ENCODE measurements at places on chromosomes 12 and 14. TPM values are rescaled to one million over a fixed set of nuclear protein-coding genes. Genes with fewer than 3 reads are reported as not detected.

ASCL1 gene
- total RNA-seq: not detected

DNA sequence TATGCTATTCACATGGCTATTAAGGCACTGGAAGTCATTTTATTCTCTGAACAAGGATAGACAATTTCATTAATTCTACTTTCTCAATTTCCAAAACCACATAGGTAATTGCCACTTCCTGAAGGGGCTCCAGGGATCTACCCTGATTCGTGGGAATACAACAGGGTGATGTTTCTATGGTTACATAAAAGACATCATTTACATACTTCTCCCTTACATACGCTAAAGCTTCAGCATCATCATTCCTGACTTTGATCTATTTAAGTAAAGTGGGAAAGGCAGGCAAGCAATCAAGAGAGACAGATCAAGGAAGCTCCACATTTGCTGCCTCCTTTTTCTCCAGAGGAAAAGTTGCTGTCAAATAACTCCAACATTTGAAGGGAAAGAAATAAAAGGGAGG lies 118.8 kb upstream of the SINHCAF start:
- DNase-seq: no peak

EPS8 gene
- total RNA-seq: 0.73 TPM

GRCh38 chr12:96176575-96176974 lies 17.6 kb upstream of the ELK3 start:
- DNase-seq: no peak

DNA sequence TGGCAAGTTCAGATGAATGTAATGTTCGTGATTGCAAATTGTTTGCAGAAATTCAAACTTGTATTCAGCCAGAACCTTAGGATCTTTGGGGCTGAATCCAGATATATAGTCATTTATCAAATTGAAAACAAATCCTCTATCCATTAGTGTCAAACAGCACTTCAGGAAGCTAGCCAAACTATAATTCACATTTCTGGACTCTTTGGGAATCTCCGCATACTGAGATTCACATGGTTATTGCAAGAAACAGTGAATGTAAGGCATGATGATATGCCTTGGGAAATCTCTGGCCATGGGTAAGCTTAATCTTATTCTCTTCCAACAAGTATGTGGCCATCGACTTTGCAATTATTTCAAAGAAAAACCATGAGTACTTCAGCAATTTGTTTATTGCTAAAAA lies 98.5 kb downstream of the KLHL28 start:
- no peak for DNase-seq

DNA sequence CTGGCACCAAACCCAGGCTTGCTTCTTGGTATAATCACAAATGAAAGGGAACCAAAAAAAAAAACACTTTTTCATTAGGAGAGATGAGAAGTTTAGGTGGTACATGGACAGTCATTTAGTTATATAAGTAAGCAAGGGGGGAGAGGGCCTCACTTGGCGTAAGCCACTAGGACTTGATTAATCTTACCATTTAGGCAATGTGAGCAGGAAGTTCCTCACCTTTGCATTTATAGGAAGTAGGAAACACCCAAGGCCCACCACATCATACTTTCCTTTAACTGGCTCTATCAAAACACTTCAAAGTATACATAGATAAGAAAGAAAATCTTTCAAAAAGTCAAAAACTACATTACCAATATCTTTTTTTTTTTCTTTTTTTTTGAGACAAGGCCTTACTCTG lies 6.7 kb upstream of the RPS6KA5 start:
- peak; percentile 25 for DNase-seq

DNA sequence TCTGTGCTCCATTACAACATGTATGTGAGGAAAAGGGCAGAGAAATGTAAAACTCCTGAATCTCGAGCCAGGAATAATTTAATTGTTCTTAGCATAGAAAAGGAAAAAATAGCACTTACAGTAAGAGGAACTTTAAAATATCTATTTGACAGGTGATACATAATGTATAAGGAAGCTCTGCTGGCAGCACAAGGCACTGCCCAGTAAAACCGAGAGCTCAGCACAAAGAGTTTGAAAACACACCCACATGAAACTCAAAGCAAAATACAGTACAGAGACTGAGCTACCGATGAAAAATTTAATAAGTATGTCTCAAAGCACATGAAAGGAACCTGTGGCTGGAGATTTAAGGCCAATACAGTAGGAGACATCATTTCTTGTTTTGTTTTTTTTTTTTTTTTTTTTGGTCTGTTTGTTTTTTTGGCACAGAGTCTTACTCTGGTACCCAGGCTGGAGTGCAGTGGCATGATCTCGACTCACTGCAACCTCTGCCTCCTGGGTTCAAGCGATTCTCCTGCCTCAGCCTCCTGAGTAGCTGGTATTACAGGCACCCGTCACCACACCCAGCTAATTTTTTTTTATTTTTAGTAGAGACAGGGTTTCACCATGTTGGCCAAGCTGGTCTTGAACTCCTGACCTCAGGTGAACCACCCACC lies 19.2 kb downstream of the CLIP1 start:
- DNase-seq: no peak

SLCO1C1 gene
- total RNA-seq: not detected

GRCh38 chr12:46661110-46661845 lies 164.5 kb downstream of the SLC38A4 start:
- DNase-seq: no peak

GRCh38 chr12:108856428-108857157 lies 790 bp downstream of the SSH1 start:
- DNase-seq: peak; percentile 55

GRCh38 chr14:92585981-92586937 lies 72.7 kb downstream of the RIN3 start:
- DNase-seq: no peak

- no peak for DNase-seq
Measured at GRCh38 chr12:5008661-5009060, 35.0 kb upstream of the KCNA5 start.

INHBC gene
- total RNA-seq: 0.14 TPM

CLEC12A gene
- not detected for total RNA-seq

KSR2 gene
- 0.05 TPM for total RNA-seq

DNA sequence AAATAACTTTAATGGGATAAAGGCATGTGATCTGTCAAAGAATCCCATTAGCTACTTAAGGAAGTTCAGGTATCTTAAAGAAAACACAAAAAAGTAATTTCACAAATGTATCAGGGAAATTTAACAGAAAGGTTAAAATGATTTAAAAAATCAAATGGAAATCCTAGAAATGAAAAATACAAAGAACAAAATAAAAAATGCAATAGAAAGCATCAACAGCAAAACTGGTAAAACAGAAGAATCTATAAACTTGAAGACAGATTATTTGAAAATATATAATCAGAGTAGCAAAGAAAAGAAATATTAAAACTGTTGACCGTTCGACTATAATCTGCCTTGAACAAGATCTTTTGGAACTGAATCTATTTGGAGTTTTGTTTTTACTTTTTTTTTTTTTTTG lies 279.4 kb upstream of the SYT1 start:
- DNase-seq: no peak

DNA sequence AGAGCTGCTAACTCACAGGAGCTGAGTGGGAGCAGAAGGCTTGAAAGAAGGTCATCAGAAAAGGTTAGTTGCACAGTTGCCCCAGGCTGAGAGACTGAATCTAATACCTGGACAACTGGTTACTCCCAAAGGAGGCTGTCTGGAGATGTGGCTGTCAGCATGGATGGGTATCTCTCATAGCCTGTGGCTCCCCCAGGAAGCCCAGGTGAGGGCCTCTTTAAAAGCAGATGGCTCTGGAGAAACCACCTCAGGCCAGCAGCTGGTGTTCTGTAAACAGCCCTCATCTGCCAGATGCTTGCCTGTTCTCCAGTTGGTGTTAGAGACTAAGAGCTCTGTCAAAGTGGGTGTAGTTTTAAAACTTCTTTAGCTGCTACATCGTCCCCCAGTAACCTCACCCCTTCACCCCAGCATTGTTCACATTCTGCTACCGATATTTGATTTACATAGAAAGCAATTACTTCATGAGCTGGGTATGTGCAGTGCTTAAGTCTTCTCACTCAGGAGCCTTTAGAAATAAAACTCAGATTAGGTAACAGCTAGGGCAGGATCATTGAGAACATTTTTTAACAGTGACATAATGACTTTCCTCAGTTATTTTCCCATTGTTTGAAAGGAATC lies 25.8 kb downstream of the DACT1 start:
- no peak for DNase-seq

DNA sequence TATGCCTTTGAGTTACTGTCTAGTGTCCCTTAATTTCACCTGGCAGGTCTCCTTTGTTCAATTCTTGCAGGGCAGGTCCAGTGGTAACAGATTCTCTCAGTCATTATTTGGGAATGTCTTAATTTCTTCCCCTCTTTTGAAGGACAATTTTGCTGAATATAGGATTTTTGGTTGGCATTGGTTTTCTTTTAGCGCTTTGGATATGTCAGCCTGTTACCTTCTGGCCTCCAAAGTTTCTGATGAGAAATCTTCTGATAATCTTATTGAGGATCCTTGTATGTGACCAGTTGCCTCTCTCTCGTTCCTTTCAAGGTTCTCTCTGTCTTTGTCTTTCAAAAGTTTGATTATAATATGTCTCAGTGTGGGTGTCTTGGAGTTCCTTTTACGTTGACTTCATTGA lies 38.1 kb downstream of the ZDHHC17 start:
- DNase-seq: no peak

GRCh38 chr14:80605536-80605935 lies 336.0 kb downstream of the CEP128 start:
- no peak for DNase-seq

DNA sequence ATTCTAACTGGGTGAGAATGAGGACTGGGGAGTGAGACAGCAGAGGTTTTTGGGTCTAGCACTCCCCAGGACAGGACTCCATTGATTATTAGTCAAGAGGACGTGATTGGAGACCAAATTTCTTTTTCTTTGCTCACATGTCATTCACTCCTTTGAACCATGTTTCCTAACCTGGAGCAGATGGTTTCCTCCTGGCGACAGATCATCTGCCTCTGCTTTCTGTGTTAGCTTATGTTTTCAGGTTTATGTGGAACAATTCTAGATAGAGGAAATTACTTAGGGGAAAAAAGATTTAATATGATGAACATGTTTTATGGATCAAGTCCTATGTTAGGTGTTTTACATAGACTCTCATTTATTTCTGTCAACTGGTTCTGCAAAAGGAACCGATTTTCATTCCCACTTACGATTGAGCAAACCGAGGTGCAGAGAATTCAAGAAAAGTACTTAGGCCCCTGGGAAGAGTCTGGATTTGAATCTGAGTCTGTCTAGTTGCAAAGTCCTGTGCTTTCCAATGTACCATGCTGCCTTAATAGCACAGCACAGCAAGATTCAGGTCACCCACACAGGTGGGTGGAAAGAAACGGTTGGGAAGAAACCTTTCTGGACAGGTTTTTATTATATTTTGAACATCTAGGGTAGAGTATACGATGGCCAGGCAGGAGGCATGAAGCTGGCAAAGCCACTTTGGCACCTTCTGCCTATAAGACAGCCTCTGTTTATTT lies 30.8 kb downstream of the SMOC1 start:
- DNase-seq: no peak

- no peak for DNase-seq
Measured at GRCh38 chr14:101177301-101177971, 273.9 kb upstream of the RTL1 start.

DNA sequence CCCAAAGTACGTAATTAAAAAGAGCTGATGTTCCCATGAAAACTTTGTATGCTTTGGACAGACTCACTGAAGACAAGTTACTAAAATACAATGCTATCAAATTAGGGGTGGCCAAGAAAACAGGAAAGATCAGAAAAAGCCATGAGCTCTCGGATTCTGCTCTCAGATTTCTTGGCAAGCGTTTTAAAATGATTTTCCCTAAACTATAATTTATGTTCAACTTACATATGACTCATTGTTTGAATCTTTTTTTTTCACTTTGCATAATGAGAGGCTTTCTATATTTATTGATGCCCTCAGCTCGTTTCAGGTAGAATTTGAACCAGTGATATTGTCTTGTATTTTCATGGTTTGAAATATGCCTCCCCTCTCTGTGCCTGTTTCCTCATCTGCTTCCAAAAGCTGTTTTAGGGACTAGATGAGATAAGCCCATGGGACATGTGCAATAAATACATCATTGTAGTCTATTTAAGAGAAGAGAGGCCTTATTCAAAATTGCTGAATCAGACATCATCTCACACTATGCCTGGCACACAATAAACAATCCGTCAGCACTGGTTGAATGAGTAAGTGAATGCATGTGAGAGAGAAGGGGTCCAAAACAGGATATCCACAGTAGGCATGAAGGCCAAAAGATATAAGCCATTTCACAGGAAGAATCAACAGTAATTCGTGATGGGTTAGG lies 4.7 kb upstream of the IPO8 start:
- no peak for DNase-seq

MGP gene
- not detected for total RNA-seq

DNA sequence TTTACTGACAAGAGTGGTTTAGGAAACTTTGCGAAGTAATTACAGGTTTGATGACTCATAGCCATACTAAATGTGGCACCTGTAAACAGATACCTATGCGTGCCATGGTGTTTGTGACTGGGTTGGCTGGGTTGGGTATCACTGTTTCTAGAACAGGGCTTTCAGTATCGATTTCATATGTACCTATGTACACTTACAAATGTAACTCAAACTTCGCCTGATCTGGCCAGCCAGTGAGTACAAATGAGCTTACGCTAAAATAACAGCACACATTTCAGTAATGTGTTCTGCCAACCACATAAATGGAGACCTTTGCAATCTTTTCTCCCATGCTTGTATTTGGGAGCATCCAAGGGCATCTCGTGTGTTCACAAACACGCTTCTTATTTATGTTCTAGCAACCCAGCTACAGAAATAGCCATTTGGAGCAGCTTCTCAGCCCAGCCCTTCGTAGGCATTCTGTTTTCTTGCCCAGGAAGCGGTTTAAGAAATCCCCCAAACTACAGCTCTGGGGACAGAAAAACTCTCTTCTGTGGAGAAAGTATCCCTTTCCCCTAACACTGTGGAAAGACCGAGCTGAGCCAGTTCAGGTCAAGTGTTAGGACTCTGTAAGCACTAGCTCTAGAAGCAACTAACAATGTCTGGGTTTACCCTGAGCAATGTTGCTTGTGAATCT lies 42.3 kb upstream of the MDM1 start:
- peak; percentile 29 for DNase-seq

All from activated T-cell treated with anti-CD3 and anti-CD28 coated beads, Interleukin-2, amount 50 U/mL, for 4 hours (primary cell).